Kidney tubule cell (primary cell): ENCODE measurements at places on chromosomes 7 and 10.

DNA sequence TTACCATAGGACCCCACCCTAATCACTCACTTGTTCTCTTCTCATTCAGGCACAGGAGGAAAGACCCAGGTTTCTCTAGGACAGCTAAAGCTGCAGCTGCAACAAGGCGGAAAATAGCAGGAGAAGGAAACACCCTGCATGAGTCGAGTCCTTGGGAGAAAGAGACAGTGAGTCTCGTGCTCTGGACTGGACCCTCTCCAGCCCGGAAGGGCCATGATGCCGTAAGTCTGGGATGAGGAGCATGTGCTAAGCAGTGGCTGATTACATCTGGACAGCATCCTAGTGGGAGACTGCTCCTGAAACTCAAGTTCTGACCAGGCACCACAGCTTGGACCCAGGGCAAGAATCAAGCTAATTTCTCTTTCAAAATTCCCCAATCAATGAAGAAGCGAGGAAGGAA is 39.4 kb downstream of the FBXW4 start:
- no peak for DNase-seq

GRCh38 chr10:23204773-23205172 is 12.7 kb downstream of the PTF1A start:
- no peak for DNase-seq

GRCh38 chr7:6628045-6628444 is 9.1 kb upstream of the ZNF316 start:
- DNase-seq: no peak

DNA sequence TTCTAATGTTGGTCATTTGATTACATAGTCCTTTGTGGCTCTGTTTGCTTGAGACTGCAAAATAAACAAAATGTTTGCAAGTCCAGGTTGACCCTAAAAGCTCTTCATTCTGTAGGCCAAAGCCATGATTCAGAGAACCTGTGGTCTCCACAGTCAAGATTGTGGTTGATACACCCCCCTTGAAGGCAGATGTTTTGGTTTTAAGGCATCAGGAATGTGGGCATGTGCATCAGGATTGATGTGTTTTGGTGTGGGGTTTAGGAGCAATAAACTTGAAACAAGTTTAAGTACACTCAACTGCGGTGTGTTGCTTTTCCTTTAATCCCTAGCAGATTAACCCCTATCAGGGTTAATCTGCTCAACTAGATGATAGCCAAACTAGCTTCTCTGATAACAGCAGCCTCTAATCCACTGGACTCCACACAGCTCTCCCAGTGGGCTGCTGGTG is 379.1 kb upstream of the GALNT17 start:
- DNase-seq: peak; percentile 28

DNA sequence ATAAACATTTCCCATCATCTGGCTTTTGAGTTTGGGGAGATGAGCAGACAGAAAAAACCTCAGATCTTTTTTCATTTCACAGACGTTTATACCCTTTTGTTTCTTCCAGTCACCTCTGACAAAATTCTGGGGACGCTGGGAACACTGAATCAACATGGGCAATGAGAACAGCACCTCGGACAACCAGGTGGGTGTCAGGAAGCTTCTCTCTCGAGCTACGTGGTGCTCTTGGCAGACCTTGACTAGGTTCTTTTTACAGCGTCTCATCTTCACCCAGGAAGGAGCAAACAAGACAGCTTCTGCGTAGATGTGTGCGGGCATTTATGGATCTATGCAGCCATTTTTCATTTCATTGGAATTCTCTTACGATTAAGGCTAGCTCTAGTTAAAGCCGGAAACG is 32.9 kb downstream of the TACC2 start:
- no peak for DNase-seq

GRCh38 chr7:31487476-31487875 is 26.4 kb upstream of the ITPRID1 start:
- DNase-seq: peak; percentile 70

DNA sequence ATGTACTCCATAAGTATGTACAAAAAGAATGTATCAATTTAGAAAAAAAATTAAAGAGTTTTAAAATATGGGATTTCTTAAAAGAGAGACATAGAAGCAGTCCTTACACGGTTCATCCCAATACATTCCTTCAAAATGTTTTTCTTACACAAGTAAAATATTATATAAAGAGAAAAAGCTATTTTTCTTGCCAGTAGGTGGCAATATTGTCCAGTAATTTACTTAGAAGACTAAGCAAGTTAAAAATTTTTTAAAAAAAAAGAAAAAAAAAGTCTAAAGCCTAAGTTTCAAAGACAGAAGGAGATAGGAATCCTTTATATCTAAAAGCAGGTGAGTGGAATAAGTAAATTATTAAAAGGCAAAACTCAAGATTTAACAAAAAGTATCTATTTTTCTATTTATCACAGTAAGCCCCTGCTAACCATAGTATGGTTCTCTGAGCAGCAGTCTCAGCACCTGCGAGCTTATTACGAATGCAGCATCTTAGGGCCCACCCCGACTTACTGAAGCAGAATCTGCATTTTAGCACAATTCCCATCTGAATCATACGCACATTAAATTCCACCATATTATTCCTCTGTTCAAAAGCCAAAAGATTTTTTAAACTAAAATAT is 240.6 kb downstream of the DGKI start:
- peak; percentile 71 for DNase-seq

GRCh38 chr10:72323108-72323749 is 31.5 kb downstream of the DNAJB12 start:
- DNase-seq: no peak

DNA sequence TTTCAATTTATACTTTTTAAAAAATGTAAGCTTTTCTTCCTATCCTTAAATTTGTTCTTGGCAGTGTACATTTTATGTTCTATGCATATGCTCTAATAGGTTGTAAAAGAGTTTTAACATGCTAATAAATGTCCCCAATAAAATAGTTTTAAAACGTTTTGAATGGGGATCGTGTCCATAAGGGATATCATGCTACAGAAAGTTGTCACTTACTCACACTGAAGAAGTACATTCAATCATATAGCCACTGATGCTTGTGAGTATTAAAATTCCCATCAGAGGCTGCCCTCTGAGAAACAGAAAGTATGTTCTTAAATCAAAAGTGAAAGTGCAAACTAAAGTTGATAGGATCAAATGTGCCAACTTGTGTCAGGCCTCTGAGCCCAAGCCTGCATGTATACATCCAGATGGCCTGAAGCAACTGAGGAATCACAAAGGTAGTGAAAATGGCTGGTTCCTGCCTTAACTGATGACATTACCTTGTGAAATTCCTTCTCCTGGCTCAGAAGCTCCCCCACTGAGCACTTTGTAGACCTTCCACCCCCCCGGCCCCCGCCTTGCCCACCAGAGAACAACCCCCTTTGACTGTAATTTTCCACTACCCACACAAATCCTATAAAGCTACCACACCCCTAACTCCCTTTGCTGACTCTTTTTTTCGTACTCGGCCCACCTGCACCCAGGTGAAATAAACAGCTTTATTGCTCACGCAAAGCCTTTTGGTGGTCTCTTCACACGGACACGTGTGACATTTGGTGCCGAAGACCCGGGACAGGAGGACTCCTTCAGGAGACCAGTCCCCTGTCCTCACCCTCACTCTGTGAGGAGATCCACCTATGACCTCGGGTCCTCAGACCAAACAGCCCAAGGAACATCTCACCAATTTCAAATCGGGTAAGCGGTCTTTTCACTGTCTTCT is 877 bp upstream of the NOD1 start:
- peak; percentile 39 for DNase-seq

DNA sequence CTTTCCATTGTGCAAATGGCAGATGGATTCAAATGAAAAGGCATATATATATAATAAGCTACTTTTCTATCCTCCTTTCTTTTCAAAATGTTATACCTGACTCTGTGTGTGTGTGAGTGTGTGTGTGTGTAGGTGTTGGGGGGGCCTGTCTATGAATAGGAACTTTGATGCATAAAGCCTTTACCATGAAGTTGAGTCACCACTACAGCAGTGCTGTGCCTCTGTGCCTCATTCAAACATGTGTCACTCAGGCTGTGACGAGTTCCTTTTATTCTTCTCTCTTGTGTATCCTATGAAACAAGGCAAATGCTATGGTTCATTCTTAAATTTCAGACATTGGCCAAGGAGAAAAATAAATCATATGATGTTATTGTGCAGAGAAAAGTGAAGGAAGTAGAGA is 52.7 kb upstream of the DKK1 start:
- no peak for DNase-seq

DNA sequence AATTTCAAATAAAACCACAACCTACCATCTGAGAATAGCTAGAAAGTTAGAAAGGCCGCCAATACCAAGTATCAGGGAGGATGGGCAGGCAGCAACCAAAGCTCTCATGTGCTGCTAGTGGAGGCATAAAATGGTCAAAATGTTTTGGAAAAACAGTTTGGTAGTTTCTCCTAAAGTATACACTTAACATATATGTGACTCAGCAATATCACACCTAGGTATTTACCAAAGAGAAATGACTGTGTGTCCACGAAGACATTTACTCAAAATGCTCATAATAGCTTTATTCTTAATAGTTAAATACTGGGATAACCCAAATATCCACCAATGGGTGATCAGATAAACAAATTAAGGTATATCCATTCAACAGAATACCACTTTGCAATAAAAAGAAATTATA is 14.3 kb downstream of the RHEB start:
- DNase-seq: no peak

DNA sequence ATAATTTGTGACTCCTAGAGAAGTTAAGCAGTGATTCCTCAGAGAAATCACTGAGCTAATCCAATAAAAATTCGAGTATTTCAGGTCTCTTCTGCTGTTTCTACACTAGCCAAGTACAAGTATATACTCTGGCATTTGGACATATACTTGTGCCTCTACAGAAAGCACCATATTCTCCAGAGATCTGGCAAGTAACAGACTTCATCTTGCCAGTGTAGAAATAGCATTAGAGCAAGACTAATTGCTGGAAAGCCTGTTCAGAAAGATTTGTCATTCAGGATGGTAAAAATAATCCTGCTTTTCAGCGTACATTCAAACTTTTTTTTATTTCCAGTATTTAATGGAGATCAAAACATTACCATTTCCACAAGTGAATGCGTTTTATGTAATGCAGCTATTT is 410.8 kb upstream of the ETV1 start:
- no peak for DNase-seq

DNA sequence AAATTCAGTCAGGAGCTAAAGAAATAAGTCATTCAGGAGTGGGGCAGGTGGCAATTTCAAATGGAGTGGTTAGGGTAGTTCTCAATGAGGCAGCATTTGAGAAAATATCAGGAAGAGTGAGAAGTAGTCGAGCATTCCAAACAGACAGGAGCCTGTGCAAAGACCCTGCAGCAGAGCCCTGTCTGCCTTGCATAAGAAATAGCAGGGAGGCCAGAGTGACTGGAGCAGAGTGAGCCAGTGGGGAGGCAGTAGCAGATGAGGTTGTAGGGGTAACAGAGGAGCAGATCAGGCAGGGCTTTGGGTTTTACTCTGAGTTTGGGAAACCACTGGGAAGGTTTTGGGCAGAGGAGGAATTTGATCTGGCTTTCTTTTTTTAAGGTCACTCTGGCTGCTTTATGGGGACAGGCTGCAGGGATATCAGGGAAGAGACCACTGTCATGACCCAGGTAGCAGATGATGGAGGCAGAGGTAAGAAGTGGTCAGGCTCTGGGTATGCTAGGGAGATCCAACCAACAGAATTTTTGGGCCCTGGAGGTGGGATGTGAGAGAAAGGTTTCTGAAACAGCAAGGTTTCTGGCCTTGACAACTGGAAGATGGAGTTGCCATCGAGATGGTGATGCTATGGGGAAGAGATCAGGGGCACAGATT is 1.3 kb upstream of the BLVRA start:
- no peak for DNase-seq

- DNase-seq: peak; percentile 85
Measured at GRCh38 chr7:157010588-157011332, at the start of gene MNX1. Gene MNX1, minus strand, starts transcription at chr7:157010663. Its CDS starts 313 bp downstream, at chr7:157010350.

DNA sequence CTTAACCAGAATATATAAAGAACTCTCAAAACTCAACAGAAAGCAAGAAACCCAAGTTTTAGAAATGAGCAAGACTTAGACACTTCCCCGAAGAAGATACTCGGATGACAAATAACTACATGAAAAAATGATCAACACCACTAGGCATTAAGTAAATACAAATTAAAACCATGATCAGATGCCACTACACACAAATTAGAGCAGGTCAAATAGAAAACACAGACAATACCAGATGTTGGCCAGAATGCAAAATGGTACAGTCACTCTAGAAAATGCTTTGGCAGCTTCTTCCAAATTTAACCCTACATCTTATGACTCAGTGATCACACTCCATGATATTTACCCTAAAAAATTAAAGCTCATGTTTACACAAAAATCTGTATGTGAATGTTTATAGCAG is 18.4 kb downstream of the TMEM176A start:
- no peak for DNase-seq

DNA sequence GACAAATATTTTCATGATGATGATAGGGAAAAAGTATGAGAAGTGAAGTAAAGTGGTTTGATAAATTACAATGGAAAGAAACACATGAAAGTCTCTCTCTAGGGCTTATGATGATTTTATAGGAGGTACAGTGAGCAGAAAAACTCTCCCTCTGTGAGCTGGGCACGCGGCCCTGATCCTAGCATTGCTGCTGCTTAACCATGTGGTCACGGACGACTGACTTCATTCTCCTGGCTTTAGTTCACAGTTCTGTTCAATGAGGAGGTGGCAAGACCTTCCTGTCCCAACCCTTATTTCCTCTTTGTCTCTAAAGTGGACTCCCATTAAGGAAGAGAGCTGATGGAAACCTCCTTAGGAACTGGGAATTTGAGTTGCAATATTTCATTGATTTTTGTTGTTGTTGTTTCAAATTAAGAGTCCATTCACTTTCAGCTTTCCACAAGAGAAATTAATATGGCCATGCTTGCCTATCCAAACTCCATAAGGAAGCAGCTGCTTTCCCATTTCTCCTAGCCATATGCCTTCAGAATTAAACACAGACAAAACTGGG is 8.2 kb upstream of the PON3 start:
- DNase-seq: peak; percentile 66

- DNase-seq: no peak
Measured at GRCh38 chr7:30147223-30147622, 12.4 kb downstream of the MTURN start.

DNA sequence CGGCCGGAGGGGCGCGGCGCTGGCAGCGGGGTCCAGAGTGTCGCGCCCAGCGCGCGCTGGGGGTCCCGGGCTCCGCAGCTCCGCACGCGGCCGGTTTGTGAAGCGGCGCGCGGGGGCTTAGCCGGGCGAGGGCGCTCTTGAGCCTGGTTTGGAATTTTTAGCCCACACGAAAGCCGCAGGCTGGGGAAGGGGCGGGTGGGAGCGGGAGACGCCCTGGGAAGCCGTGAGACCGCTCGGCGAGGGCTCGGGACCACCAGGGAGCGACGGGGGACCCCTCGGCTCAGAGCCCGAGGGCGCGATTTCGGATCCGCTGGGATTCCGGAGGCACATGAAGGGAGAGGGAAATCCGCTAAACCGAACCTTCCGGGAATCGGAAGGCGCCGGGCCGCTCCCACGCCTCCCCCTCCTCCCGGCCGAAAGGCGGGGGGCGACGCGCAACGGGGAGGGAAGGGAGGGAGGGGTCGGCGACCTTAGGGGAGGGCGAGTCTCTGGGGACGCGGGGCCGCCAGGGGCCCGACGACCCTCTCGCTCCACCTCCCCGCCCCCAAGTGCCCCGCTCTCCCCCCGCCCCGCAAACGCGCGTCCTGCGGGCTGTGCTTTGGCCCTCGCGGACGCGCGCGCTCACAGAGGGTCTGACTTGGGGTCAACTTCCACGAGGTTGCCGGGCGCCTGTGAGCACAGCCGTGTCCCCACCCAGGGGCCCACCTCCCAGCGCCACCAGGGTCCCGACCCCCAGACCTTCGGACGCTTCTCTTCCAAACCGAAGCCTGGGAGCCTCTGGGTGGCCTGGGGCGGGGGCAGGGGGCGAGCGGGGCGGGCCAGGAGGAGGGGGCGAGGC is 5.1 kb upstream of the ELFN1 start:
- peak; percentile 38 for DNase-seq

- no peak for DNase-seq
Measured at GRCh38 chr10:121936295-121936694, 8.5 kb upstream of the ATE1 start.
